Fibroblast of pulmonary artery (primary cell): ENCODE measurements at places on chromosomes 16 and 17.

DNA sequence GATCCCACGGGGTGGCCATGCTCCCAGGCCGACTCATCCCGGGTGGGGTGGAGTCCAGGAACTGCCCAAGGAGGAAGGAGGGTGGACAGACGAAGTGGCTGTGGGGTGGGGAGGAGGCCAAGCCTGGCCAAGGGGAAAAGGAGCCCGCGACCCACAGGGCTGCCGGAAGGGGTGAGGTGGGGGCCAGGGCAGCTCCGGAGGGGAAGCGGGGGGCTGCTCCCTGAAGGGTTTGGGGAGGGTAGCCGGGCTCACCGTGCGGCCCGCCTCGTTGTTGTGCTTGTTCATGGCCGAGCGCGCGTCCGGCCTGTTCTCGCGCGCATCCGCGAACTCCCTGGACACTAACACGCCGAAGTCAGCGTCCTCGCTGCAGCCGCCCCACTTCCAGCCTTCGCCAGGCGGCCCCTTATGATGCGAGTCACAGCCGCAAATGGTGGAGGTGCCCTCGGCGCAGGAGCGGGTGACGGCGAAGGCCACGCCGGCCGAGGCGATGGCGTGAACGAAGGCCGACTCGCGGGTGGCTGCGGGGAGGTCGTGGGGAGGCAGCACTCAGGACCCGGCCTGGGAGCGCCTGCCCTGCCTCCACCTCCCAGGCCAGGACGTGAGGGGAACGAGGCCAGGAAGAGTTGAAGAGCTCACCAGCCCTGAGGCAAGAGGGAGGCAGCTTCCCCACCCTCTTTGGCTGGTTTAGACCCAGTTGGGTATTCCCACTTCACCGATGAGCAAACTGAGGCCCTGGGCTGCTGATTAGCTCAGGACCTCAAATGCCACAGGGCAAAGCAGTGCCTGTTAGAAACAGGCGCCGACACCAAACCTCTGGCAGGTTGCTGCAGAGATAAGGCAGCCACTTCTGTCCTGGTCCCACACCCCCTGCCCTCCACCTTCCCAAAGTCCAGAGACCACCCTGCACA, 48.7 kb downstream of the WNT3 start:
- no peak for DNase-seq

- no peak for DNase-seq
Measured at GRCh38 chr17:50277357-50277754, 3.1 kb downstream of the TMEM92 start.

- DNase-seq = no peak
Measured at GRCh38 chr16:31229501-31229900, 12.6 kb upstream of the PYDC1 start.

DNA sequence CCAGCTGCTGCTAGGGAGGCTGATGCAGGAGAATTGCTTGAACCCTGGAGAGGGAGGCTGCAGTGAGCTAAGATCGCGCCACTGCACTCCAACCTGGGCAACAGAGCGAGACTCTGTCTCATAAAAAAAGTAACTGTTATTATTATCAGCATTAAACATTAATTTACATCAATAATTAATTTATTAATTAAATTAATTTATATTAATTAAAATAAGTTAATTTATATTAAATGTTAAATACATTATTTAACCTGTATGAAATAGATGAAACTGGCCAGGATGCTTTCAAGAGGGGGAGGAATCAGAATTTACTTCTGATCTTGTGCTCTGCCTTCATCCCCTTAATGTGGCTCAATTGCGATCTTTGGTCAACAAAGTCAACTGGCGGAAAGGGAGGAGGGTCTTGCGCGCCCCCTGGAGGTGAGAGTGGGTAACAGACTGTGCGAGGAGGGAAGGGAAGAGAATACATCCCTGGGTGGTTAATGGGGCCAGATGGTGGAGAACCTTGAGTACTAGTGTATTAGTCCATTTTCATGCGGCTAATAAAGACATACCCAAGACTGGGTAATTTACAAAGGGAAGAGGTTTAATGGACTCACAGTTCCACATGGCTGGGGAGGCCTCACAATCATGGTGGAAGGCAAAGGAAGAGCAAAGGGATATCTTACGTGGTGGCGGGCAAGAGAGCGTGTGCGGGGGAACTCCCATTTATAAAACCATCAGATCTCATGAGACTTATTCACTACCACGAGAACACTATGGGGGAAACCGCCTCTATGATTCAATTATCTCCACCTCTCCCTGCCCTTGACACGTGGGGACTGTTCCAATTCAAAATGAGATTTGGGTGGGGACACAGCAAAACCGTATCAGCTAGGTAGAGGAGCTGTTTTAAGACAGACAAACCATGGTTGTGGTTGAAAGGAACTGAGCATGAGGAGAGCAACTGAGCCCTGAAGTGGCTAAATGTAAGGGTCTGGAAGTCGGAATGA, 15.7 kb upstream of the CPPED1 start:
- DNase-seq = peak; percentile 70

GRCh38 chr17:27586203-27586721, 44.7 kb upstream of the LGALS9 start:
- DNase-seq = peak; percentile 57

- DNase-seq = peak; percentile 90
Measured at GRCh38 chr17:39153599-39154051, 2.2 kb upstream of the PLXDC1 start.

- DNase-seq = no peak
Measured at GRCh38 chr17:45263477-45263860, 1.6 kb upstream of the SPATA32 start.

DNA sequence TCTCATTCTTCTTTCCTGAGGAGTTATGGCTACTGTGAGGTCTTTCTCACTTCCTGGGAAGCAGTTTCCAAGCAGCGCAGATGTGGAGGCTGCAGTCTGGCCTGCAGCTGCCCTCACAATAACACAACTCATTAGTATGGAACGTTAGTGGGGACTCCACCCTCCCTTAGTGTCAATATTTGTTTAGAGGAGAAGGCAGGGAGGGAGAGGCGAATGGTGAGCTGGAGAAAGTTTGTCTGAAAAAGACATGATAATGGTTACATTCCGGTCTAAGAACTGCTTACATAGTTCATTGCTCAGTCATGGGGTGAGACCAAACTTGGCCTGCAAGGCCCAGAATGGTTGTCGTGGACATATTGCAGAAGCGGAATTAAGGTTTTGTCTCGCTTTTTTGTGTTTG, 170.2 kb downstream of the HS3ST3B1 start:
- DNase-seq = peak; percentile 2

- DNase-seq = peak; percentile 82
Measured at GRCh38 chr17:37327341-37328090, 48.3 kb upstream of the C17orf78 start.

- peak; percentile 31 for DNase-seq
Measured at GRCh38 chr16:24610416-24610755, 71.0 kb downstream of the RBBP6 start.

- DNase-seq = no peak
Measured at GRCh38 chr17:69500911-69501429, 86.5 kb downstream of the MAP2K6 start.

DNA sequence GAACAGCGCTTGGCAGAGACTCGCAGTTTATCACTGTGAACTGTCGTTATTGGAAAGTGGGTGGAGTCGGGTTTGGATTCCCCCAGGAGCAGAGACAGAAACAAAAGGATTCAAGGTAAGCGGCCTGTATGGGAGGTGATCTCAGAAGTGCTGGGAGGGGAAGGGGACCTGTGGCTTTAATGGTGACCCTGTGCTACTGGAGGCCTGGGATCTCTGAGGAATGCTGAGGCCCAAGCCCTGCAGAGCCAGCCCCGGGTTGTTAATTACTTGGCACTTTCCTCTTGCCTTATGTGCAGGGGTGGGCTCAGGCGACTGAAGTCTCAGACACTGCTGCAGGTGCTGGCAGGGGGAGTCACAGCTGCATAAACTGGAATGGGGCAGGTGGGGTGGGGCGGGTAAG, 27.4 kb downstream of the IRF8 start:
- no peak for DNase-seq

DNA sequence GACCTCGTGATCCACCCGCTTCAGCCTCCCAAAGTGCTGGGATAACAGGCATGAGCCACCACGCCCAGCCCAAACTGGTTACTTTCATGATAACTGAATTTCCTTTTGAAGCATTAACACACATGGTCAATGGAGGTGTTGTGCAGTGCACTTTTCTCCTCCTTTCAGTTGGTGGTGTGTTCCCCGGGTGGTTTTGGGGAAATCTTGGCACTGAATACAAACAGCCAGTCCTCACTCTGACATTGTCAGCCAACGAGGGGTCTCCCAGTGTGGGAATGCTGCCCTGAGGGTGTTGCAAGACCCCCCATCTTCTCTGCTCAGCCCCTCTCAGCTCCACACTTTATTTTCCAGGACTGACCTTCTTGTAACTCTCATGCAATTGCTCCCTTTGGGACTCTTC, 70.5 kb downstream of the SOX9 start:
- no peak for DNase-seq

DNA sequence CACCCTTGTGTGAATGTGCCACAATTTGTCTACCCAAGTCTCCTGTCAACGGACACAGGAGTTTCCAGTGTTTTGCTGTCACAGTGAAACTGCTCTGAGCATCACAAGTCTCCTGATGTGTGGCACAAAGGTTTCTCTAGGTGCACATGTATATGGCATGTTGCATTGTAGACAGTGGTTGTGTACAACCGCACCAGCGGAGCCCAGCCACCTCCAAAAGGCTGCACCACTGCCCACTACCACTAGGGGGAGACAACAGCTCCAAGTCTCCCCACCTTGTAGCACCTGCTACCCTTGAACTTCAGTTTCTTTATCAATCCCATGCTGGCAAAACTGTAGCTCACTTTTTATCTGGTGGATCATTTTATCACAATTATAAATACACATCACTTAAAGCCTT, 95.5 kb upstream of the ZNF469 start:
- peak; percentile 60 for DNase-seq

- DNase-seq = no peak
Measured at GRCh38 chr16:59330019-59330670, 596.0 kb upstream of the GOT2 start.

DNA sequence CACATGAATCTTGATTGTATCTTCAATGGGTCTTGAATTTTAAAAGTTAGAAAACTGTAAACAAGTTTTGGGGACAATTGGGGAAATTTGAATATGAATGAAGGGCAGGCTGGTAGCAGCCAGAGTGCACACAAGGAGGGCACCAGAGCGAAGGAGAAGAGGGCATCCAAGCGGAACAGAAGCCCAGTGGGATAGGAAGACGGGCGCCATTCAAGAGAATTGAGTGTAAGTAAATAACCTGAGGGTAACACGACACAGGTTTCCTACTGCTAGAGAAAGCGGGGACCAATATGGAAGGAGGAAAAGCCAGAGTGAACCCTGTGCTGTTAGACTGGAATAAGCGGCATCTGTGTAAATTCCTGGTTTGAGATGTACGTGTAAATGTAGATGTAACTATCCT, 115.1 kb upstream of the CCL2 start:
- no peak for DNase-seq

DNA sequence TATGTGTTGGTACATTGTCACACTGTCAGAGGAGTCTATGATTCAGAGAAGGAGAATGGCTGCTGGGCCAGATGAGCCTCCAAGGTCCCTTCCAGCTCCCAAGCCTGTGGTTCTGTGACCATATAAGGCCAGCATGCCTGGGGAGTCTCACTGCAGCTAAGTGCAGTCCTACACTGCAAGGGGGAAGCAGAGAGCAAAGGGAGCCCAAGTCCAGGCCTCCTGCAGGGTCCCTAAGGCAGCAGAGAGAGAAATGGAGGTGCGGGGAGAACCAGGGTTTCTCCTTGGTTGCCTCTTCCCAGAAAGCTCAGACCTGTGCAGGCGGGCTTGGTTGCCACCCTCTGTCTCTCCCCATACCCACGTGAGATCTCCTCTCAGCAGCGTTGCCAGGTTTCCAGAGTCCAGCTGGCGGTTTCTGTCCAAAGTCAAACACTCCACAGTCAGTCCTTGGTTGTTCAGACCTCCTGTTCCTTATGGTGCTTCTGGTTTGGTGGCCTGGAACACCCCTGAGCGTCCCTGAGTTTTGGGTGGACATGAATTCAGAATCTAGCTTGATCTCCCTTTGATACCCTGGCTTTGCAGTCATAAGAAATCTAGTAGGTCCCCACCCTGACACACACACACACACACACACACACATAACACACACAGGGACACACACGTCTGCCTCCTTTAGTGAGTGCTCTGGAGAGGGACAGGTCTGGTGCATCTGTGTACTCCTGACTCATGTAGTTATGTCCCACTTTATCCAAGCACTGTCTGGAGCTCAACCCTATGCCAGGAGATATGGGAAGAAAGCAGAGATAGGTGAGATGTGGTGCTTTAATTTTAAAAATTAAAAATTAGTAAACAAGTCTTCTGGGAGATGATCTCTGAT, 78.8 kb downstream of the GNAO1 start:
- DNase-seq = peak; percentile 63

GRCh38 chr16:27426423-27427408, 24.7 kb downstream of the IL21R start:
- DNase-seq = peak; percentile 86

DNA sequence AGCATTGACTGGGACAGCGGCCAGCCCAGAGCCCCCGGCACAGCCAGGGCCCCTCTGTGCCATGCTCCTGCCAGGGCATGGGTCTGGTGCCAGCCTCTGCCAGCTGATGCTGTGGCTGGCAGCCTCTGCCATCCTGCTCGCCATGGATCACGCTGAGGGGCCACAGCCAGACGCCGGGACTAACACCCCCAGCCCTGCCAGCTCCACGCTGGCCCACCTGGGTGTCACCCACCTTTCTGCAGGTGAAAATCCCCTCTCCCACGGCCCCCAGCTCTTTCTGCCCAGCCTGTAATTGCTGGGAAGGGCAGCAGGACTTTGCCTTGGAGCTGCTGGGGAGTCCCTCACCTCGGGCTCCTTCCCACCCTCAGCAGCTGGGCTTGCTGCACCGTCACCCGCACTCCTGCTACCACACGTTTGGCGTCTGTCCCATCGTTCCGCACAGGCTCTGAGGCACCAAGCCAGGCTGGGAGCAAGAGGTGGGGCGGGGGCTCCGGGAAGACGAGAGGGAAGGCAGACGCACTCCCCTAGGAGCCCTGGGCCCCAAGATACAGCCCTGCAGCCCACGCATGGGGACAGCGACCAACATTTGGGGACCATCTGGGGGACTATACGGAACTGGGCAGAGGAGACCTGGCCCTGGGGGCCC, 42.0 kb upstream of the ACSF3 start:
- DNase-seq = no peak

DNA sequence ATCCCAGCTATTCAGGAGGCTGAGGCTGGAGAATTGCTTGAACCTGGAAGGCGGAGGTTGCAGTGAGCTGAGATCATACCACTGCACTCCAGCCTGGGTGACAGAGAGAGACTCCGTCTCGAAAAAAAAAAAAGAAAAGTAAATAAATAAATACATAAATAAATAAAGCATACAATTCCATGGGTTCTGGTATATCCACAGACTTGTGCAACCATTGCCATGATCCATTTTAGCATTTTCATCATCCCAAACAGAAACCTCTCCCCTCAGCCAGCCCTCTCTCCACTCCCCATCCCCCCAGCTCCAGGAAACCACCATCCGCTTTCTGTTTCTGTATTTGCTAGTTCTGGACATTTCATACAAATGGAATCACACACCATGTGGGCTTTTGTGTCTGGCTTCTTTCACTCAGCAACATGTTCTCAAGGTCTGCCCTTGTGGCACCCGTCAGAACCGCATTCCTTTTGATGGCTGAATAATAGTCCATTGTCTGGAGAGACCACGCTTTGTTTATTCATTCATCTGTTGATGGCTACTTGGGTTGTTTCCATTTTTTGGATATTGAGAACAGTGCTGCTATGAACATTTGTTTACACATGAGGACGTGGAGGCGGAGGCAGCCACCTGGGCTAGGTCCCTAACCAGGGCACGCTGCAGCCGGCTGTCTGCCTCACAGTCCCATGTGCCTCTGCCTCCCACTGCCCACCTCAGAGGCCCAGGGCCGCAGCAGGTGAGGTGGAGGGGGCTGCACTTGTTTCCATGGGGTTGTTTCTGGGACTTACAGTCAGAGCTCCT, 76.2 kb downstream of the NT5M start:
- peak; percentile 88 for DNase-seq

GRCh38 chr17:75295201-75296158, 6.2 kb upstream of the SLC25A19 start:
- DNase-seq = no peak
